ENCODE measurements at places on chromosomes 7 and 10.

DNA sequence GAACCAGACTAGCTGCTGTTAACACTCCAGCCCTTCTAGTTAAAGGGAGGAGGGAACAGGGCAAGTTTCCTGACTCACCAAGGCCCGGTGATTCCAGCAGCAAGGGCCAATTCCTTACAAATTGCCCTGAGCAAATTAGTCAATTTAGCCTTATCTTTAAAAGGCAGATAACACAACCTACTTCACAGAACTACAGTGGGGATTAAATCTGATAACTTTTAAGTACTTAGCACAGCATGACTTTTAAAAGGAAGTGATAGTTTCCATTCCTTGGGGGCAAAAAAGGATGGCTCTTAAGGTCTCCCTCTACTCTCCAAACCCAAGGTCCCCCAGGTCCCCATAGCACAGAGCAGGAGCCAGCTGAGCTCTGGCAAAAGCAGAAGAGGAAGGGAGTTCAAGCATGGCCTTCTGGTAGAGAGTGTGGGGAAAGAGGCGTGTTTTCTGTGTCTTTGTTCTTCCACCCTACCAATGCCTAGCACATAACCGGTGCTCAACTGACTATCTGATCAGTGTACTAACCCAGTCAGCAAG is 4.0 kb downstream of the CDCA7L start:
- DNase-seq = peak; percentile 76

DNA sequence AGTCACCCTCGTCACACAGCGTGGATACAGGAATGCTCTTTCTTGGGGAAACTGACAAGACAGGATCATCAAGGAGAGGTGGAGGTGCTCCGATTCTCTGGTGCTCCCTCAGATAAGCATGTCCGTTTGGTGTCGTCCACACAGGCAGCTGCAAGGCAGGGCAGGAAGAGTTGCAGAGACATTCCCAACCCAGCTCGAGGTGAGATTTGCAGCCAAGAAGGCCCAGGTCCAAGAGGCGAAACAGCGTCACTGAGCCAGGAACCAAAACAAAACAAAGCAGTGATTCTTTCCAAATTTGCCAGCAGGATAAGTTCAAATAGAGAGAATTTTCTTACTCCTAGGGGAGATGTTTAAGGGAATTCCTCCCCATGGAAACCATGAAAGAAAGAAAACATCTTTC is 386.5 kb upstream of the PFKP start:
- no peak for DNase-seq

DNA sequence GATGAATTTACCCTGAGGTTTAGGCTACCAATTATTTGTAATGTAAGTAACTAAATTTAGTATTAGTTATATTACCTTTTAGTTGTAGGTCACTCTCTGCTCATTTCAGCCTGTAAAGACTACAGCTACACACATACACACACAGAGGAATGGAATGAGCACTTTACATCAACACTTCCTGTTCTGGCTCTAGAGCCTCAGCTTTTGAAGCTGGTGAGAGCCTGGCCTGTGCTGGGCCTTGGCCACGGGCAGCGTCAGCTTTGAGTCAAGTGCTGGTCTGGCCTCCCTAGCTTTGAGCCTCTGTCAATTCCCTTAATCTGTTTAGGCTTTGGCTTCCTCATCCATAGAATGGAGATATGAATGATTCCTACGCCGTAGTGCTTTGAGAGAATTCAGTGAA is 141.7 kb downstream of the EGFR start:
- no peak for DNase-seq

DNA sequence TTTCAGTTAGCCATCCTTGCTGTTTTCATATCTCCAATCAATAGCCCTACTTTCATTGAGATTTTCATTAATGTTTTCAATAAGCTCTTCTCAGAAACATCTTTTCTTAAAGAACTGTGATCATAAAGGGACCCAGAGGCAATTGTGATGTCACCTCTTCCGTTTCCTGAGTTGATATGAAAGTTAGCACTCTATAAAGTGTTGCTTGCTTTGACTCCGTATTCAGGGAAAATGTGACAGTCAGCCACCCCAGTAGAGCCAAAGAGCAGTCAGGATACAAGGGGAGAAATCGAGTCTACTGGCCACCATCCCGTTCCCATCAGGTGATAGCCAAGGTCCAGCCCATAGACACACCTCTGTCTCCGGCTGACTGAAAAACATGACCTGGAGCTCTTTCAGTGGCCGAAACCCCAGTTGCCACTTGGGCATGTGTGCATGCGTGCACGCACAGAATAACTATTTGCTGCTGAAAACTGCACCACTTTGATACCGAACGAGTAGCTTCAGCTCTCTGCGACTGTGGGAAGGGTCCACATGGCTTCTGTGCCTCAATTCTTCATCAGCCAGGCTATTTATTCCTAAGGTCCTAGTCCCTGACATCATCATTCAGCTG is 291.4 kb downstream of the USP6NL start:
- DNase-seq = no peak

GRCh38 chr7:148056406-148056805 is 534.2 kb upstream of the C7orf33 start:
- DNase-seq = no peak

DNA sequence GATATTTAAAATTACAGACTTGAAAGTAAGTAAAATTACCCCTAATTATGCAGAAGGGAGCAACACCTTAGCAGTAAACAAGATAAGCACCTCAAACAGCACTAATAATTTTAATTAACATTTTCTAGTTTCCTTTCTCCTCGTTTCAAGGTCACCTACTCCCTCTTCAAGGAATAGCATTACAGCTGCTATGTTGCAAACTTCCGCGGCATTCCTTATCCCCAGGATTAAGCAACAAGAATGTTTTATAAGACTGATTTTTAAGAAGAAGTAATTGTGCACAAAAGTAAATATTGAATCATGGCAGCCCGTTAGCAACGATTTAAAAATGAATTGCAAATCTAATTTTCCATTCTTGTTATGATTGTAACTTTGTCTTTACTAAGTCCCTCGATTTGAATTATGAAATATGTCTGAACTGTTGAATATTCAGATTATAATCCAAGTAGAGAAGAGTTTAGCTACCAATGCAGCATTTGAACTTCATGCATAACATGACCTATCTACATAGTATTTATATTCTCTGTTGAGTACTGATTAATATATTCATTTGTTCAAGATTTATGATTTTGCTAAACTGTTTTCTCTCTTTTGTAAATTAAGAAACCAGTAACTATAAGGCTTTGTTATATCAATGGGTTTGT is 593.5 kb upstream of the MGMT start:
- no peak for DNase-seq

- no peak for DNase-seq
These were observed 58.7 kb downstream of the ARHGAP21 start for GRCh38 chr10:24664991-24665390.

GRCh38 chr7:974172-974571 is 1.2 kb downstream of the COX19 start:
- peak; percentile 23 for DNase-seq

DNA sequence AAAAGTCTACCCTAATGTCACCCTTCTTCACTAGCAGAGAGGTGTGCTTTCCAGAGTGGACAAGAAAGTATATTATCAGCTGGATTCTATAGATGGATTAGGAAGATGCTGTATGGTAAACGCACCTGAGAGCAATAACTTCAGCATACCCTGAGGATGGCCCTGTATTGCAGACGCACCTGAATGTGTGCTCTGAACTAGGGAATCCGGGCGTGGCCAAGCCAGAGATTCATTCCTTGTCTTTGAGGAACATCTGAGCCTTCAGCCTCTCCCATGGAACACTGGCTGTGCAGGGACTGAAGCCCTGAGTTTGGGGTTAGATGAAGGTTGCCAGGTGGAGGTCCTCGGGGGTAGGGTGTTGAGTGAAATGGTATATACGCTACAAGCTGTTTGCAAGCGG is 66.2 kb upstream of the NFE2L3 start:
- no peak for DNase-seq

Data from bronchial epithelial cell (primary cell).